ENCODE measurements at places on chromosomes 2 and 18.

DNA sequence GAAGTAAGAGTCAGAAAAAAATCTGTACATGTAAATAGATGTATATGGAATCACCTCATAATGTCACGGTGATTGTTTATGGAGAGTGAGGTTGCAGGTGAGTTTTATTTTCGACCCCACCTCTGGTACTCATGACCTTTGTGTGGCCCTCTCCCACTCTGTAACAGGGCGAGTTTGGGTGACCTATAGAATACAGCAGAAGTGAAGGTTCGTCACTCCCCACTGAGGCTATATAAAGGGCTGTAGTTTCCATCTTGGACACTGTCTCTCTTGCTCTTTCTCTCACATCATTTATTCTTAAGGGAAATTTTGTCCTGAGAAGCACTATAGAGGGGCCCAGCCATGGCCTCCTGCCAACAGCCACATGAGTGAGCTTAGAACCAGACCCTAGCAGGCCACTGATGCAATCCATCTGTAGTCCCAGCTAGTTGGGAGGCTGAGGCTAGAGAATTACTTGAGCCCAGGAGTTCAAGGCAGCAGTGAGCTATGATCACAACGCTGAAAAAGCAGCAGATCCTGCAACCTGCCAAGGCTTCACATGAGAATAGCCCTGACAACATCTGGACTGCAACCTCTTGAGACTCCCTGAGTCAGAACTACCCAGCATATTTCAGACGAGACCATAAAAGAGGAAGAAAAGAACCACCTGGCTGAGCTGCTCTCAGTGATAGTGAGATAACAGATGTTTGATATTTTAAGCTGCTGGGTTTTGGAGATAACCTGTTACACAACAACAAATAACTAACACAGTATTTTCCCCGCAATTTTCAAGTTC is 74.3 kb upstream of the SLC1A4 start:
- no peak for DNase-seq

DNA sequence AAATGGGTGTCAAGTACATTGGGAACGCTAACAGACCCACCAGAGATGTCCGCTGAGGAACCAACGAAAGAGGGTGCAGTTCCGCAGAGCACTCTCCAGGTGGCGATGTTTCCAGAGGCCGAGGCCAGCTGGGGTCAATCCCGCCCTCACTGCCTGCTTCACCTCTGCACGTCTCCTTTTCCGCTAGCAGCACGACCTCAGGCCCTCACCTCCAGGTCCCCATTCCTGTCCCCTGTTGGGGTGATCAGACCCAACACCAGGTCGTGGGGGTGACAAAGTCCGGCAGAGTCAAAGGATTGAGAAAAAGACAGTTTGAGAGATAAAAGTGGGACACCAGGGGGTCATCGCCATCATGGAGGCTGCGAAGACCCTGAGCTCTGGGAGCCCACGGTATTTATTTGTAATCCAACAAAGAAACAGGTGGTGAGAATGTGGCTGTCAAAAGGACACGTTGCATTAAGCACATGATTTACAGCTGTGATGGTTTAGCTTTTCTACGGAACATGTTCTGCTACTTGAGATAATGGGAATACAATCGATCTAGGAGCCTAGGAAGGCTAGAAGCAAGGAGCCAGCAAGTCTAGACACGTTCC is 27.3 kb downstream of the ZAP70 start:
- DNase-seq: no peak

DNA sequence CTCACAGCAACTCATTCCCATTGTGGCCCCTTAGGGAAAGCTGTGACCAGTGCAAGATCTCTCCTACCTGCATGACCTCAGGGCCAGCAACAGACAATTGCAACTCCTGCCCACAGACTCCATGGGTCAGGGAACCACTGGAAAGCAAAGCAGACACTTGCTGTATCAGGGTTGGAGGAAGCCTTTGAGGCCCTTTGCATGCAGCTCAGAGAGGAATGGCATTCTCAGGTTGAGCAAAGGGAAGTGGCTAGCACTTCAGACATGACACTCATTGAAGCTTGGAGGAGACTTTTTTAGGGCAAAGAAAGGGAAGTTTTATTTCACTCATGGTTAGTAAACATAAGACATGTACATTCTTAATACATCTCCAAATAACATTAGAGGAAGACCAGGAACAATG is 22.1 kb downstream of the IL1F10 start:
- DNase-seq: no peak

- no peak for DNase-seq
Observed at GRCh38 chr2:36326286-36326685, 29.3 kb upstream of the CRIM1 start.

GRCh38 chr18:47777626-47778025 is 152.8 kb downstream of the SMAD2 start:
- no peak for DNase-seq

DNA sequence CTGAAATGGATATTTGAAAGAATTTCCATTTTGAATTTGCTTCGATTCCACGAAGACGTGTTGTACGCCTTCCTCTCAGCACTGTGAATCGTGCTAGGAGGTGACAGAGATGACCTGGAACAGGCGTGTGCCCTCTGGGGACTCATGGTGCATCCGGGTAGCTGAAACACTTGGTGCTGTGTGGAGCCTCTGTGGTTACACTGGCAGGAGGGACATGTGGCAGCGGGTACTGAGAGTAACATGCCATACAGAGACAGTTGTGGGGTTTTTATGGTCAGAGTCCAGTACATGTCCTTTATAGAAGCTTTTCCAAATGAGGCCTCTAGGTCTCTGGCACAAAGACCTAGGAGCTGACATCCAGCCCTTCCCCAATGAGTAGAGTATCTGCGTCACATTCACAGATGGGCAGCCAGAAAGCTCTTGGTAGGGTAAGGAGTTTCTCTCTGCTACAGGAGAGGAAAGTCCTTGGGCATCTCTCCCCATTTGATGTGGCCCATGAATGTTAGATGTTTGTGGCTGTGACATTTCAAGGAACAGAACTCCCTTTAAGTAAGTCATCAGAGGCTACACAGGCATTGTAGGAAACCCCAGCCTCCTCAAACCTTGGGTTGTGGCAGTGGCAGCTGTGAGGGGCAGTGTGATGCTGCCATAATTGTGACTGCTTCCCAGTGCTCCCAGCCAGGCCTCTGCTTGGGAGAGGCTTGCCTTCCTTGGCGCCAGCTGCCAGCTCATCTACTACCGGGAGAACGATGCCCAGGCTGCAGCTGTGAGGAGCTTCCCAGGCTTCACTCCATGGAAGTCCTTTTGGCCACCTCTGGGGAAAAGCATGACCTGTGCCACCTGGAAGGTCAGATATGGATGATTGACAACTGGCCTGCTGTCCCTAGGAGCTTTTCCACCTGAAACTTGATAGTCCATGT is 80.6 kb downstream of the ACOXL start:
- DNase-seq: no peak

DNA sequence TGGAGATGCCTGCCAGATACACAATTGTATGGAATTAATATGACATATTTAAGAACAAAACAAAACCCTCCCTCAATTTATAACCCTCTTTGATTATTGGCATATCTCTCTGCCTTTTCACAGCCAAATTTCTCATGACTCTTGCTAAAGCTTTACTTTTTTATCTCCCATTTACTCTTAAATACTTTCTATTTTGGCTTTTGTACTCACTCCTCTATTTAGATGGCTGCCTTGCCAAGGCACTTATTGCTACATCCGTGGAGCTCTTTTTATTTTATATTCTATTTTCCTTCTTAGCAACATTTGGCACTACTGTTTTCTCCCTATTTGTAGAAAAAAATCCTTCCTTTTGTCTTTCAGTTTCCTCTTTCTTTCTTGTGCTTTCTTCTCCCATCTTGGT is 466.4 kb upstream of the CWC22 start:
- DNase-seq: no peak

DNA sequence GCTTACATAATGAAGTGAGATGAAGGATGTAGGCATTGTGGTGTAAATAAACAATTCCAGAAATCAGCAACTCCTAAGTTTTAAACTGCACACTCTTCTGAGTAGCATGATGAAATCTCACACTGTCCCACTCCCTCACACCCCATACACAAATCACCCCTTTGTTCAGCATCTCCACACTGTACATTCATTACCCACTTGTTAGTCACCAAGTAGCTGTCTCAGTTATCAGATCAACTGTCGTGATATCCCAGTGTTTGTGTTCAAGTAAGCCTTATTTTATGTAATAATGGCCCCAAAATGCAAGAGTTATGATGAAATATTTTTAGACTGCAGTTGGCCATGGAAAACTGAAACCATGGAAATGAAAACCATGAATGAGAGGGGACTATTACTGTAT is 135.7 kb downstream of the GRB14 start:
- no peak for DNase-seq

DNA sequence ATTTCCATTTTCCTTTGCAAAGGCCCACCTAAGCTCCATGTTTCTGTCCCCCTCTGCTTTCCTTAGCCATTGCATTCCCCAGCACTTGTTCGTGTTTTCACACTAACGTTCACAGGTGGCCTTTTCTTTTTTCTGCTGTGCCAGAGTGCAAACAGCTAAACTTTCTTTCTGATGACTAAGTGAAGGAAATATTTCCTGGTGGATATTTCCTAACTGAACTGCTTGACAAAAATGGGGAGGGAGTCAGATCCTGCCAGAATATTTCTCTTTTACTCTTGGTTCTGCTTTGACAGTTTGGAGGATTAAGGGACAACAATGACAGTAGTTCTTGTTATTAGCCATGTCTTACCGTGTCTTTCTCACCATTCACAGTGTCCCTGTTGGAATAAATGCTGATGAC is 344.0 kb downstream of the ARHGAP15 start:
- DNase-seq: no peak

GRCh38 chr2:225993430-225993829 is 593.9 kb downstream of the NYAP2 start:
- DNase-seq: no peak

GRCh38 chr2:173658946-173659371 is 304.3 kb downstream of the CDCA7 start:
- no peak for DNase-seq

- DNase-seq: no peak
Observed at GRCh38 chr2:168191955-168192785, 55.2 kb downstream of the STK39 start.

DNA sequence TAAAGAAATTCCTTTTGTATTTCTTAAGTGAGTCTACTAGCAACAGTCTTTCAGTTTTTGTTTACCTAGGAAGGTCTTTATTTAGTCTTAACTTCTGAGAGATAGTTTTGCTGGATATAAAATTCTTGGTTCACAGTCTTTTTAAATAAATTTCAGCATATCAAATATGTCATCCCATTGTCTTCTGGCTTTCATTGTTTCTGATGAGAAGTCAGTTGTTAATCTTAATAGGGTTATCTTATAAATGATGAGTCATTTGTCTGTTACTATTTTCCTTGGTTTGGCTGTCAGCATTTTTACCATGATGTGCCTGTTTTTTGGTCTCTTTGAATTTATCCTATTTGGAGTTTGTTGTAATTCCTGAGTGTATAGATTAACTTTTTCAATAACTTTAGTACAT is 129.3 kb downstream of the FAM210A start:
- no peak for DNase-seq

DNA sequence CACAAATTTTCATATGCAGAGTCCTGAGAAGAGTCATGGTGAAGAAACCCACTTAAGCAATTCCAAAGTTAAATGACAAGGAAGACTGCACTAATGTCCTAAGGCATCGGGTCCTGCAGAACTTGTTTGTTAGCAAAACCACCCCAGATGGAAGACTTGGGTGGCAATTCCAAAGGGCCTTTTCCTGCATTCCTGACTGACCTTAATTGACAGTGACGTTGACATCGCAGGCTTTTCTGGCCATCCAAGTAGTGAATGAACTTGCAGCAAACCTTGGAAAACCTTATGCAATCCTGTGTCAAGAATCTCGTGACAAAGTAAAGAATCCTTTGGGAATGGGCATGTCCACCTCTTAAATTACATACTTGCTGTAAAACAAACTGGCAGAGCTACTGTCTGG is 112.5 kb upstream of the SH3BP4 start:
- DNase-seq: no peak

GRCh38 chr2:26414311-26414710 is 12.6 kb downstream of the DRC1 start:
- no peak for DNase-seq

DNA sequence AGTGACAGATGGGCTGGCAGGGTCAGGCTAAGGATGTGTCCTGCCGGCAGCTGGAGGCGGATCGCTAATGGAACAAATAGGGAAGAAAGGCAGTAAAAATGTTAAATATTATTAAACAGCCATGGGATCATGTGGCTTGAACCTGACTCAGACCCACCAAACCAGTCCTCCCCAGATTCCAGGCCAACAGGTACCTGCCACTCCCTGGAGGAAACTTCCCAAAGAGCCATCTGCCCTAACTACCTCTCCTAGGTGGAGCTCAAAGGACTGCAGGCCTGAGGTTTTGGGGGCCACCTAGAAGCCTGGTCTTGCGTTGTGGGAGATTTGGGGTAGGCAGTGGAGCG is 34.3 kb downstream of the CIB4 start:
- DNase-seq: no peak

DNA sequence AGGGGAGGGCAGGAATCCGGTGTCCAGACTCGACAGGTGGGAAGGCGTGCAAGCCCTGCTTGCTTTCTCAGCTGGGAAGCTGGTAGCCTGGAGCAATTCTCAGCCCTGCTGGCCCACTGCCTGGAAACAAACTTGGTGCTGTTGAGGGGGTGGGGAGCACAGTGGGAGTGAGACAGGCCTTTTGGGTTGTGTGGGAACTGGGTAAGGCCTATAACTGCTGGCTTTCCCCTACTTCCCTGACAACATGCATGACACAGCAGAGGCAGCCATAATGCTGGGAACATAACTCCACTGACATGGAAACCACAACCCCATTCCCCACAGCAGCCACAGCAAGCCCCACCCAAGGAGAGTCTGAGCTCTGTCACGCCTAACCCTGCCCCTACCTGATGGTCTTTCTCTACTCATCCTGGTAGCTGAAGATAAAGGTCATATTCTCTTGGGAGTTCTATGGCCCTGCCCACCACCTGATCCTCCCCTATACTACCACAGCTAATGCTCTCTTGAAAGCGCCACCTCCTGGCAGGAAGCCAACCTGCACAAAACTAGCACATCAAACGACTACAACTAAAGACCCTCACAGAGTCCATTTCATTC is 122.9 kb upstream of the ACVR1C start:
- DNase-seq: no peak

GRCh38 chr18:55328301-55328700 is 259.7 kb downstream of the TCF4 start:
- DNase-seq: no peak

GRCh38 chr18:48954886-48955819 is 4.4 kb upstream of the SMAD7 start:
- DNase-seq: no peak

DNA sequence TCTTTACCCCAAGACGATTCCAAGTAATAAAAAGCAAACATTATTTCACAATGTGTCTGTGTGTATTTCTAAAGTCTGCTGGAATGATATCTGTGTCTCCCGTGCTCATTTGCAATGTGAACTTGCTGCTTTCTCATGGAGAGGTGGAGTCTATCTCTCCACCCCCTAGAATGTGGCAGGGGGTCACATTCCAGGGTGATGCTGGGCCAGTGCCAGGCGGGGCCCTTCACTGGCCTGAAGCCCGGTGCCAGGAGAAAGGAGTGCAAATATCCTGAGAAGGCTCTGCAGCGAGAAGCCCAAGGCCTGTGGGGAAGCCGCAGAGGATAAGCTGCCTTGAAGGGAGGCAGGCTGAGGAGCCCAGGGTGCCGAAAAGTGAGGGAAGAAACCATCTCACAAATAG is 26.8 kb upstream of the LDLRAD4 start:
- DNase-seq: no peak

GRCh38 chr18:11366410-11366809 is 217.0 kb upstream of the PIEZO2 start:
- no peak for DNase-seq

GRCh38 chr18:70321616-70322015 is 32.8 kb downstream of the SOCS6 start:
- no peak for DNase-seq
